NCI-H2107 (cell line): ENCODE measurements at places on chromosomes 1 and 21.

DNA sequence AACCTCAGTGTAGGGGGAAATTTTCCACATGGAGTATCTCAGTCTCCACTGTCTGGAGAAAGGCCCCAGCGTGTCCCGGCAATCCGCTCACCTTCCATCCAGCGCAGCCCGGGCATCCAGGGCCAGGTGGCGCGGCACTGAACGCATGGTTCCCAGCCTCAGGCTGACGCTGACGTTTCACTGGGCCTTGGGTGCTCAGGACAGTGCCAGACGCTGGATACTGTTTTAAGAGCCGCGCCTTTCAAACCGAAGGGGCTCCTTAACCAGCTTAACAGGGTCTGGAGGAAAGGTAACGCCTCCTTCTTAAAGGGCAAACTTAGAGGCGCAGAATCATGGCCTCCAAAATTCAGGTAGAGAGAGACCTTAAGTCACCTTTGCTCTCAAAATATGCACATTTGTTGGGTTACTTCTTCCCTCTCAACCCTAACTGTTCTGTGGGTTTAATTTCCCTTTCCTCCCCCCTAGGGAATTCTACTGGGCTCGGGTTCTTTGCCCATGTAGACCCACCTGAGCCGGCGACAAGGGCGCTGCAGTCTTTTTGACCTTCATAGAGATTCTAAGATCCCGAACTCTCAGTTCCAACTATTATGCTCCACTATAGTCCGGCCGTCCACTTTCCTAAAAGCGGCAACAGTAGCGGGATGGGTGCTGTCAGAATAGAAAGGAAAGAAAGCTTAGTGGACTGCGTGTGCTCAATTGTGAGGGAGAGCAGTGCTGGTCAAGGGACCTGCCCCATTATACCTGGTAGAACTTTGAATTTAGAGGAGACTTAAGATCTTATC, 3.5 kb upstream of the LHX9 start:
- DNase-seq, result no peak

DNA sequence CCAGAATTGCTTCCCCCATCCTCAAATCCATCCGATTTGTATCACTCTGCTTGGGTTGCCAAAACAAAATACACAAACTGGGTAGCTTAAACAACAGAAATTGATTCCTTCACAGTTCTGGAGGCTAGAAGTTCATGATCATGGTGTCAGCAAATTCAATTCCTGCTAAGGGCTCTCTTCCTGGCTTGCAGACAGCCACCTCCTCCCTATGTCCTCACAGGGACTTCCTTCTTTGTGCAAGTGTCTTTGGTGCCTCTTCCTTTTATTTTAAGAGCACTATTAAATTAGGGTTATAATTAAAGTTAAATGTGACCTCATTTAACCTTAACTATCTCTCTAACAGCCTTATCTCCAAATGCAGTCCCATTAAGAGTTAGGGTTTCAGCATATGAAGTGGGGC, 112.8 kb downstream of the PLPP3 start:
- no peak for DNase-seq

- DNase-seq, result no peak
Observed at GRCh38 chr1:207703712-207704111, 48.1 kb upstream of the CD46 start.

DNA sequence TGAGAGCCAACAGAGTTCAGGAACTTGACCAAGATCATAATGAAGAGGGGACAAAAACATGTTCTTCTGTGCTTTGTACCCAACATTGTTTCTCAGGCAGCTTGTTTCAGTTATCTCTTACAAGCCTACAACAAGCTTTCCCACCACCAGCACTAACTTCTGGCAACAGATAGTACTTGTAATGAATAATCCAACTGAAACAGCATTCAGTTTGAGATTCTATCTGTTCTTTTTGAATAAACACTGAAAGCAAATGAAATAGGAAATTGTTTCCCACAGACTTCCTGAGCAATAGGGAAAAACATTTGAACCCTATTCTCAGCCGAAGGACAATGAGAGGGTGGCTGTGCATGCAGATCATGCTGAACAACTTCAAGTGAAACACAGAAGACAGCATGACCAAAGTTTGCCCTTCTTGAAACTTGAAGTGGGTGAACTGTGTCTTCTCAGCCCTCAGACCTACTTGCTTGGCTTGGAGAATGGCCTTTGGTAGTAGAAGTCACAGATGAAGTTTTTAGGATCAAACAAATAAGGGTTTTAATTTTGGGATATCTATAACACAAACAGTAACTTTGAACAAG, 11.2 kb upstream of the HOOK1 start:
- no peak for DNase-seq

GRCh38 chr1:31792116-31792515, 23.7 kb downstream of the SPOCD1 start:
- DNase-seq, result no peak

DNA sequence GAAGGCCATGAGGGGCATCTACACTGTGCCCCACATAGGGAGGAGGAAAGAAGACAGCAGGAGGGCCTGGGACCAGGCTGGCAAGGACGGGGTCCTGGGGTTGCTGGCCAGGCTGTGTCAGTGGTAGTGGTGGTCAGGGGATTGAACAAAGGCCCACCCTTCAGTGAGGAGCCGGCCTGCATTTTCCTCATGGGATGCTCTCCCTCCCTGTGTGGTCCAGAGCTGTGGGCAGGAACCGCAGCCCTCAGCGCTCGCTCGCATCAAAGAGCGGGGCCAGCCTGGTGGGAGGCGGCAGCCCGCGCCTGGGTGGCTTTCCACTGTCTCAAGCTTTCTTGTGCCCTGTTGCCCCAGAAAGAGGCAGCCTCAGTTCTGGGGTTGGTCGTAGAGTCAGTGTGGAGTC, 24.8 kb downstream of the LHX4 start:
- no peak for DNase-seq

- no peak for DNase-seq
Observed at GRCh38 chr1:187033693-187034390, 205.1 kb downstream of the PLA2G4A start.

GRCh38 chr1:117674521-117675400, 68.9 kb downstream of the TENT5C start:
- no peak for DNase-seq

DNA sequence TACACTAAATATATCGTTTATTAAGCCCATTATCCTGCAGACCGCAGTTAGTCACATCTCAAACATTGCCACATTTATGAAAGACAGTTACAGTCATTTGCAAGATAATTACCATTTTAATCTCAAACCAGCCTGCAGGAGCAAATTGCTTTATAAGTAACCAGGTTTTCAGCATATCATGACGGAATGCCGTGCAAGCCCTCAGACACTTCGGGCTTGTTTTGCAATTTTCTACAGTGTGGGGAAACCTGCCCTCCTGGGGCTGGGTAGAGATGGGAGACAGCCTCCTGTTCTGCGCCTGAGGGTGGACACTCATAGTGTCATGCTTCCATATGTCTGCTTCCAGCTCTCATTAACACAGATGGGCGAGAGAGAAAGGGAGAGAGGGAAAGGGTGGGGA, 563.9 kb downstream of the NPHP4 start:
- no peak for DNase-seq

GRCh38 chr1:160226623-160227022, 21.4 kb downstream of the PEA15 start:
- DNase-seq, result no peak

GRCh38 chr1:242824435-242824834, 299.9 kb upstream of the PLD5 start:
- no peak for DNase-seq

DNA sequence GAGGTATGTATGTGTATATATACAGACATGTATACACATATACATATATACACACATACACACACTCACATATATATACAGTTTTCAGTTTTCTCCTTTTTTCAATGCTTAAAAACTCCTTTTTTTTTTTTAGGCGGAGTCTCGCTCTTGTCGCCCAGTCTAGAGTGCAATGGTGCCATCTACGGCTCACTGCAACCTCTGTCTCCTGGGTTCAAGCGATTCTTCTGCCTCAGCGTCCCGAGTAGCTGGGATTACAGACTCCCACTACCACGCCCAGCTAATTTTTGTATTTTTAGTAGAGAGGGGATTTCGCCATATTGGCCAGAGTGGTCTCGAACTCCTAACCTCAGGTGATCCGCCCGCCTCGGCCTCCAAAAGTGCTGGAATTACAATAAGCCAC, 27.0 kb downstream of the STYXL2 start:
- no peak for DNase-seq

DNA sequence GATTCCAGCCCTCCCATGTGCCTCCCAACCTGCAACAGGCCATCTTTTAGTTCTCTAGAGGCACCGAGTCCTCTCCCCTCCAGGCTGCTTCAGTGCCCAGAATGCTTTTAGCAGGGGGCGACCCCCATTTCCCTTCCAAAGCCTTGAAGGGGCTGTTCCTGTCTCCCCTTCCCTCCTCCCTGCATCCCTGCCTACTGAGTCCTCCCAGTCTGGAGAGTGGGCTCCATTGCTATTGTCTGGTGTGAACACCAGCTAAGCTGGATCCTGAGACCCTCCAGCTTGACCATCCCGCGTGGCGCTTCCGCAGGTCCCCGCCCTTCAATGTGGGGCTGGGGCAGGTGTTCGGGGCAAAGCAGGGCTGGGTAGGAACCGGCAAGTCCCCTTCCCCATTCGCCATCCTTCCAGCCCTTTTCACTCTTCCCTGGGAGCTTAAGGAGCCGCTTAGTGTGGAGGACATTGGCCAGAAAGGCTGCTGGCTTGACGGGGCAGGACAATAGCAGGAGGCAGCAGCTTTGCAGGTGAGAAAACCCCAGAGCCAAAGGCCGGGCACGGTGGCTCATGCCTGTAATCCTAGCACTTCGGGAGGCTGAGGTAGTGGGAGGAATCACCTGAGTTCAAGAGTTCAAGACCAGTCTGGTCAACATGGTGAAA, 32.2 kb downstream of the PADI6 start:
- DNase-seq, result no peak

DNA sequence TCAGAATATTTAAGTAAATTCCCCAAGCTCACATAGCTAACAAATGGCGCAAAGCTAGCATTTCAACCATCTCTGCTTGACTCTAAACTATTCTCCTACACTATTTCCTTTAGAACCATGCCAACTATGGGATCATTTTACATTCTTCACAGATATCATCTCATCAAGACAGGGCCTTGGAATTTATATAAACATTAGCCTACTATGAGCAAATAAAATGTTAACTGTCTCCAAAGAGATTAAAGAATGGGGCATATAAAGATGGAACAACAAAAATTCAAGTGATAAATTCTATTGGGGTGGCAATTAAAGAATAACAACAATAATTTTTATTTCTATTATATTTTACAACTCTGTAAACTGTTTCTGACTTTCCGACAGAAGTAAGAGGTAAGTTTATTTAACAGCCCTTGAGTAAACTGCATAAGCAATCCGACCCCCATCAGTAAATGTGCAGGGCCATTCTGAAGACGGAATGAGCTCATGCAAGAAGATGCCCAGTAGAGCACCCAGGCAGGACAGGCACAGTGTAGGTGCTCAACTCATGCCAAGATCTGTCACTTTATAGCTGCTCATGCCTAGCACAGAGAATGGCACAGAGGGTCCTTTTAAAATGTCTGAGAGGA, 261.9 kb downstream of the VAV3 start:
- no peak for DNase-seq

DNA sequence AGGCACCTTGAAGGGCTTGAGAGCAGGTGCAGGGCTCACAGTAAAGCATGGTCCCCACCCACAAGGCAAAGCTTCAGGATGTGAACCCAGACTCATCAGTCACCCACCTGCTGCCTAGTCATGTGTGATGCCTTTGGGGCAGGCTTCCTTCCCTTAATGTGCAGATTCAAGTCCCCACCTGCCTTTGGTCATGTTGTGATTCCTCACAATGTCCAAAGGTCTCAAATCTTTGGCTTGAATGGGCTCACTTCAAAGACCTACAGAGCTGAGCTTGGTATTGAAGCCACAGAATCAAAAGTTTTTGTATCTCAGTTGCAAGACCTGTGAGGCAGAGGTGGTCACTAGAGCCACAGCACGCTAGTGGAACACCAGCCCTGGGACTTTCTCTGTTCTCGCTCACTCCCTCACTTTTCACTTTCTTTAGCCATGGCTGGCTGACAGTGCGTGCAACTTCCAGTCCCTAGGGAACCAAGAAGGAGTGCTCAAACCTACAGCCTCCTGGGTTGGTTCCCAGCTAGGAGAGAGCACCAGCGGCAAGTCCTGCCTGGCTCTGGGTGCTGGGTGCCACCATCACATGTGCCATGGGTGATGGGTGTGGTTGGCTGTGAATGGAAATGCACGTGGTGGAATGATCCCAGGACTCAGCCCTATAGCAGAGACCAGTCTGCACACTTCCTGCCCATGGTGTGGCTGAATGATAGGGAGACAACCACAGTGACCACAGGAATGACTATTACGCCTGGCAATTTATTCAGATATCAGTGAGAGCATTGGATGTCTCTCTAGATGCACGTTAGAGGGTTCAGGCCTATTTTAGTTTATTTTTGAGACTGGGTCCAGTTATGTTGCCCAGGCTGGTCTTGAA, 26.4 kb upstream of the CLIC6 start:
- DNase-seq, result no peak

DNA sequence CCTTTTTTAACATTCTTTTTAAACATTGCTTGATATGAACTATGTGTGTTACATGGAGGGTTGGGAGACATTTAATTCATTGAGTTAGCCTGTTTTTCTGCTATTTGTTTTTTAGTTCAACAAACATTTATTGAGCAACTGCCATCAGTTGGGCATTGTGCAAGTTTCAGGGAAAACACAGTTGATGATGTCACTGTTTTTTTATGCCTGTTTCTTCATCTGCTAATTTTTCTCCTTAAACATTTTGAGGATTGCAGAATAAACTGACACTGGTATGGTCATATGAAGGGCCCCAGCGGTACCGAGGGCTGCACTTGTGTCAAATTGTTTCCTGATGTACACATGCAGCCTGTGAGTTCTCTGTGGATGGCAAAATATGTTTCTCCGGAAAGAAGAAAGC, 253.0 kb downstream of the FGGY start:
- DNase-seq, result no peak

DNA sequence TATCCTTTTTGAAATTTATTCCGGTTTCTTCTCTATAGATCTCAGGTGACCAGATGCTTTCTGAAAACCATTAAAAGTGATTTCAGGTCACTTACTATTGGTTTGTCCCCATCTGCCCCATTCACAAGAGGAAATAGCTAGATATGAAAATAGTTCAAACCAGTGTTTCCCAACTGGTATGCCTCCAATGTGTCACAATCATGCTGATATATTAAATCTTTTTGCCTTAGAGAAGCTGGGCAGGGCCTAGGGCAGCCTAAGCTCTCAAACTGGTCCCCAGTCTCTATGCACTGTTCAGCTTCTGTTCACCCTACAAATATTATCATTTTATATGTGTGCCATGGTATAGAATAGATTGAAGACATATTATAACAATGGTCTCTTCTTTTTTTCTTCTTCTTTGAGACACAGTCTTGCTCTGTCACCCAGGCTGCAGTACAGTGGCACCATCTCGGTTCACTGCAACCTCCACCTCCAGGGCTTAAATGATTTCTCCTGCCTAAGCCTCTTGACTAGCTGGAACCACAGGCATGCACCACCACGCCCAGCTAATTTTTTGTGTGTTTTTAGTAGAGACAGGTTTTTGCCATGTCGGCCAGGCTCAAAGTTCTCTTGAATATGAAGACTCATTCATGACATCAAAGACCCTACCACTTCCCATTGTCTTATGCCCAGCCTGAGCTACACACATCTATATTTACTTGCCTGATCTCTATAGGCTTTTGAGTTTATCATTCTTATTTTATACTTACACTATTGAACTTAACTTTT, 15.7 kb downstream of the PTPN22 start:
- no peak for DNase-seq

GRCh38 chr1:43930168-43930948, 3.2 kb upstream of the ARTN start:
- no peak for DNase-seq

GRCh38 chr1:83318366-83318765, 680.6 kb downstream of the TTLL7 start:
- no peak for DNase-seq

GRCh38 chr21:42448686-42449085, 45.0 kb downstream of the UBASH3A start:
- no peak for DNase-seq
